ENCODE measurements at places on chromosomes 3 and 15.

DNA sequence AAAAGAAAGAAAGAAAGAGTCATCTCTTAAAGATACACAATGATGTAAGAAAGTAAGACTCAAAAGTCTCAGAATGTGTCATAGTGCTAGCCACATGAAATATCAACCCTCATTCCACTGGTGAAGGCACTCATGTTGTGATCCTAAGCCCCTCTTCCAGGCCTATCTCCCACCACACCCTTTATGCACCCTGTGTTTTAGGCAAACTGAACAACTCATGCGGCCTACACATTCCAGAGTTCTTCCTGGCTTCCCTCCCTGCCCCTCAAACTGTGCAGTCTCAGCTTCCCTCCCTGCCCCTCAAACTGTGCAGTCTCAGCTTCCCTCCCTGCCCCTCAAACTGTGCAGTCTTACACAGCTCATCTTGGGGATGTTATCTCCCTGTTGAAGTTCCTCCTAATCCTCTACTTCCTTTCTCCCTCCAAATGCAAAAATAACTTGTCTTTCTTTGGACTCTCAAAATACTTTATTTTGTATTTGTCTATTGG lies 69.0 kb upstream of the FNDC3B start:
- no peak for DNase-seq

DNA sequence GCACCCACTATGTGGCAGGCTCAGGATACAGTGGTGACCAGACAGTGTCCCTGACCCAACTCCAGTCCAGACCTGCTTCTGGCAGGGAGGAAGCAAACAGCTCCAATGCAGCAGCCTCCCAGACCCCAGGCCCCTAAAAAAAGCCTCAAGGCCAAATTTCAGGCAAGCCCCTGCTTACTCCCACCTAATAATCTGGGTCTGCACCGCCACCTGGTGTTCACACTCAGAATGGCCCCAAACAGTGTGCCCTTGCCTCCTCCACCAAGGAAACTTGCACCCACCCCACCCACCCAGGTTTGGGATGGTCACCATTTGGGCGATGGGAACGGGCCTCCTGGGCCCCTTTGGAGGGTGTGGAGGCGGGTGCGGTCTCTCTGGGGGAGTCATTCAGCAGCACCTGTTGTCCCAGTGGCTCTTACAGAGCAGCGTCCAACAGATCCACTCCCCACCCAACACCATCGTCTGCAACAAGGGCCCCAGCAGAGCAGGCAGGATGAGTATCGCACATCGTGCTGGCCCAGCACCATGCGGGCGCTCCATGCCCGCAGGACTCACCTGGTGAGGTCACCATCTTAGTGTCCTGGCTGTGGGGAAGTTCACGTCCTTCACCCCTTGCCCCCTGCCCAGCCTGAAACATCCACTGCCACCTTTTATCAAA lies 17.3 kb downstream of the C3orf18 start:
- no peak for DNase-seq

DNA sequence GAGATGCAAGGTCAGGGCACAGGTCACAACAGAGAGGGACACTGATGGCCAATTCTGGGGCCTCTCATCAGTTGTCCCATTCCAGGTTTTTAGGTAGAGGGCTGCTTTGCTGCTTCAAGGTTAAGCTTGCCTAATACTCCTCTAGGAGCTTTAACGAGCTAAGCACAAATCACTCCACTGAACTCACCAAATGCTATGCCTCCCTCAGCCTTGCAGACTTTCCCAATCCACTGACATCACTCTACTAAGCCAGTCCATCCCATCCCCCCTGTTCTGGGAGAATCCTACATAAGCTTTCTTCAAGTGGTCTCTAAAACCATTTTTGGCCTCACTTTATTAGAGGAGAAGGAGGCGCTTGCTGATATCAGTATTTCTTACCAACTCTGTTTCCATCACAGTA lies 24.8 kb upstream of the PDCD6IP start:
- DNase-seq, result no peak

GRCh38 chr15:98103570-98103969 lies 143.1 kb downstream of the ARRDC4 start:
- DNase-seq, result no peak

GRCh38 chr3:105512061-105512460 lies 145.4 kb downstream of the ALCAM start:
- DNase-seq, result no peak

DNA sequence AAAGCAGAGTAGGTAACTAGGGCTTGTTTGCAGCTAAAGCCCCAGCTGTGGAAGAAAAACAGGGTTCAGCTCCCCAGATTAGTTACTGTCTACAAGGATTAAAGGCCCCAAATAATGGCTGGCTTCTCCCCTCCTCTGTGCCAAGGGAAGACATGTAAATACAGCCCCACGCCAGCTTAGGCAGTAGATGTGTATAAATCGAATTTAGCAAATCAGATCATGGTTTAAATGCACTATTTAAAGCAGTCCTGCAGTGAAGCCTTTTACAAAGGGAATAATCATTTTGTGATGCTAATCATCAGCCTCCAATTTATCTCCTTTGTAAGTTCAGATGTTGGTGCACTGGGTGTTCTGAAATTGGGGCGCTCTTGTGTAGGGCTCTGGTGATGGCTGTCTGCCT lies 46.7 kb upstream of the POLG start:
- no peak for DNase-seq

DNA sequence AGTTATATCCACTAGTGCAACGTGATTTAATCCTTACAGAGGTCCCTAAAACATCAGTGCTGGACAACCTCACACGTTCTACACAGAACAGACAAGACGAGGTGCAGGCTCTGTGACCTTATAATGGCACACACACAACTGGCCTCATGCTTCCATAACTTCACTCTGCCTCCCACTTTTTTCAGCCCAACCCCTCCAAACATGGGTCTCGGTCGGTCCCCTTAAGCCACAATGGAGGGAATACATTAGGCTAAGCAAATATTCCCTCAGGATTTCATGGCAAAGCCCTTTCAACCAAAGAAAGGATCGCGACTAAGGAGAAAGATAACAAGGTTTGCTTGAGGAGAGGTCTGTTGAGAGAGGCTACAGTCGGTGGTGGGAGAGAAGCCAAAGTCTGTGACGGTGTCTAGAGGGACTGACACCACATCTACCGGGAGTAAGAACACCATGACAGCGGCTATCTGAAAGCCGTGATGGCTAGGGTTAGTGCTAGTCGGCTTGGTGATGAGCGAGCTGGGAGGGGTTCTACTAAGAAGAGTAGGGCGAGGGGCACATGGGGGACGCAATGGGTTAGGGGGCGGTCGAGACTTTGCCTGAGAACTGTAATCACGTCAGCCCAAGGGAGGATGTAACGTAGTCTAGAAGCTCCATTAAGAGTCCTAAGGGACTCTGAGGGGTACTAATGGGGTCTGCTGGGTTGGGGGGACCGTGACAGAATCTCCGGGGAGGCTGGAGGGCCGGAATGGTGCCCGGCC lies 1.0 kb downstream of the MYO9A start:
- no peak for DNase-seq

GRCh38 chr3:152126260-152126659 lies 142.5 kb upstream of the MBNL1 start:
- DNase-seq, result no peak

GRCh38 chr3:151866711-151867410 lies 6.6 kb upstream of the SUCNR1 start:
- DNase-seq, result no peak

DNA sequence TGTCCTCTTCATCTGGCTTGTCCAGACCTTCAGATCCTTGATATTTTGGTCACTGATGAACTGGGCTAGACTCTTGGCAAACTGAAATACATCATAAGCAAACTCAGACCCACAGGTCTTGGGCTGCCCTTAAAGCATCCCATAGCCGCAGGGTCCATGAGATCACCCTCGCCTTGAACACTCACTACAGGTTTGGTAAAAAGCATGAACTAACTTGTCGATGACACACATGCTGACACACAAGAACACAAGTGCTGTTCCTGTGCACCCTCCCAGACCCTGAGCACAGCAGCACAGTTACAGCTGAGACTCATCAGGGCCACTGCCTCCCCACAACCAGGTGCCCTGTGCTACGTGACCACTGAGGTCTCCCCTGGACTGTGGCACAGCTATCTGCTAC lies 21.0 kb downstream of the PFKFB4 start:
- no peak for DNase-seq

DNA sequence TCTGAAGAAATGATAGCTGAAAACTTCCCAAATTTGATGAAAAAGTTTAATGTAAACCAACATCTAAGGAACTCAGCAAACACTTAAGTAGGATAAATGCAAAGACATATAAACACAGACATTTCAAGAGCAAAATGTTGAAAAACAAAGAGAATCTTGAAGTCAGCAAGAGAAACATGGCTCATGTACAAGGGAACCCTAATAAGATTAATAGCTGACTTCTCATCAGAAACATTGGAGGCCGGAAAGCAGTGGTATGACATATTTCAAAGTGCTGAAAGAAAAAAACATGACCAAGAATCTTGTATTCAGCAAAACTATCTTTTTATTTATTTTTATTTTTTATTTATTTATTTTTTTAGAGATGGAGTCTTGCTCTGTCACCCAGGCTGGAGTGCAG lies 10.6 kb upstream of the PRKCI start:
- DNase-seq, result no peak

DNA sequence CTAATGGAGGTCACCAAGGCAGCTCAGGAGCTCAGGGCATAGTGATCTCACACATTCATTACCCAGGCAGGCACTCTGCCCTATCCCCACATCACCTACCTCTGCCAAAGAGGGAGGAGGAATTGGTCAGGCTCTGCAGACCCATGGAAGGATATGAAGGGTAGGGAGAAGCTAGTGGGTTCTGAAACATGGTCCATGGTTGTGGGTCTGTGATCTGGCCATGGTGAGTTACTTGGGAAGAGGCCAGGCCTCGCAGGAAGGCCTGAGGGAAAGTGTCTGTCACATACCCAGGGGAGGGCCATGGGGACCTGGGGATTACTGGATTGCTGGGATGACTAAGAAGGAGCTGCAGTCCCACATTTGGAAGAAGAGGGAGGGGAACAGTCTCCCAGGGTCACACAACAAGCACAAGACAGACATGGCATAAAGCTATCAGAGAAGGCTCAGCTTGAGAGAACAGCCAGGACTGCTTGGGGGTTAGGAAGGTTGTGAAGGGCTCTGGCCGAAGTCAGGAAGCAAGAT lies 1.4 kb upstream of the PRSS50 start:
- no peak for DNase-seq

- no peak for DNase-seq
These were observed 45.3 kb downstream of the TPRA1 start for GRCh38 chr3:127545216-127545615.

DNA sequence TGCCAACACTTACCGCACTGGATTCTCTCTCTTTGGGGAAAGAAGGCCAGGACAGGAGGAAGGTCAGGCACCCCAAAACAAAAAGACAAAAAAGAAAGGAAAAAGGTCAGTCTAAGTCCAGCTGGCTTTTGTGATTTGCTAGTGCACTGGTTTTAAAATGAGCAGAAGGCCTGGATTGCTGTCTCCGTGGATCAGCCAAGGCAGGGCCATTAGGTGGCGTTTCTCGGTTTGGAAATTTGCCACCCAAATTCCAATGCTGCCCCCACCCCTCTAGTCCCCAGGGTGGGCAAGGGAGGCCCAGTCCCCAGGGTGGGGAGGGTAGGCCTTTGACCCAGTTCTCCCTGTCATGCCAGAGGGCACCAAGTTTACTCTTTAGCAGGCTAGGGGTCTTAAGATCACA lies 33.3 kb downstream of the TLE3 start:
- no peak for DNase-seq

DNA sequence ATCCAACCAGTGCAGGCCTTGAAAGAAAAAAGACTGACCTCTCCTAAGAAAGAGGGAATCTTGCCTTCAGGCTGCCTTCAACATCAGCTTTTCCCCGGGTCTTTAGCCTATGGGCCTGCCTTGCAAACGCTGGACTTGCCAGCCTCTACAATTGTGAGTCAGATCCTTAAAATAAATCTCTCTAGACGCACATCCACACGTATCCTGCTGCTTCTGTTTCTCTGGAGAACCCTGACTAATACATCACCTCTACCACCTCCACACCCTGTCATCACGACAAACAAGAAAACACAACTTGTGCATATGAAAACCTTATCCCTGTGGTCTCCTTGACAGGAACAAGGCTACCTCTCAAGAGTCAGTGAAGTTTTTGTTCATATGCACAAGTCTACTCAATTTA lies 11.8 kb downstream of the CYFIP1 start:
- peak; percentile 52 for DNase-seq

DNA sequence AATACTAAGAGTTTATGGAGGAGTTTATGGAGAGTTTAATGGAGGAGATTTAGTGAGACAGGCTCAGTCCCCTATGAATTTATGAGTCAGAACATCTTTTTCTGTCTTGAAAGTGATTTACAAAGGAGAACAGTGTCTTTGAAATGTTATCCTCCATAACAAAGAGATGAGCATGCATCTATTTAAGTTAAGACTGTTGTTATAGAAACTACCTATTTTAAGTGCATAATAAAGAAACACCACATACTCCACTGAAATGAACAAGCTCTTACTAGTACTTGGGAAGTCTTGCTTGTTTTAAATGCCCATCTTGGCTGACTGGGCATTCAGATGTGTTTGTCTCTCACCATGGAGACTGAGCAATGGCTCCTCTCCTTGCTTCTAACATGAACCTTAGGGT lies 118.7 kb upstream of the ACP3 start:
- DNase-seq, result no peak

- no peak for DNase-seq
These were observed 14.2 kb downstream of the ZNF80 start for GRCh38 chr3:114223143-114223542.
